ENCODE measurements at places on chromosomes 4 and X.
A peak's percentile ranks its signal among the peaks of the same experiment; 100 is the strongest.

DNA sequence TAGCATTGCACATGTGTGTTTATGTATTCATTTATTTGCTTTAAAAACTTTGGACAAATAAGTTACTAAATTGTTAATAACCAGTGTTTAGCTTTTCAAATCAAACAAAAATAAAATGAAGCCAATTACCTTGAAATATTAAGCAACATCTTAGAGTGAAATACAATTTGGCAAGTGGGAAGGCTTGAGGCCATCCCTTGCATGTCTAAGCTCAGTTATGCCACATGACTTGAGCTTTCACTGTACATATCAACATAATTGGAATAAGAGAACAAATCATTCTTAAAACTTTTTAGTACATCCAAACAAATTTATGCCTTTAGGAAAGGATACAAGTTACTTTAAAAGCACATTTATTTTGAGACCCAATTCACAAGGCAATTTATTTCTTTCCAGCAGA is 640.6 kb downstream of the SPRY1 start:
- no peak for DNase-seq

DNA sequence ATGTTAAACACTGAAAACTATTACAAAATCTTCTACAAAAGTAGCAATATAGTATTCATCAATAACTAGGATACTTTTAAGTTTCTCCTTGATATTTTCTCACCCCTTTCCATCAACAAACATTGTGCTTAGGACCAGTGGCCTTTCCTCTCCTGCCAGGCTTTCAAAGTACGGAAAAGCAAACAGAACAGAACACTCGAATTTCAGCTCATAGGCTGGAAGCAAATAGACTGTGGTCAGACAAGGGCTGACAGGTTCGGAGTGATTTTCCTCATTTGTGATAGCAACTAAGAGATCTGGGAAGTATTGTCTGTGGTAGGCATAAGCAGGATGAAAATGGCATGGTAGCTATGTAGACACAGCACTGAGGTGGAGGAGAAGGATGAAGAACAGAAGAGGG is 68.6 kb upstream of the SORBS2 start:
- DNase-seq: no peak

GRCh38 chr4:142281999-142282398 is 564.1 kb downstream of the INPP4B start:
- DNase-seq: no peak

- DNase-seq: no peak
Observed at GRCh38 chr4:4980621-4981230, 38.5 kb downstream of the CYTL1 start.

DNA sequence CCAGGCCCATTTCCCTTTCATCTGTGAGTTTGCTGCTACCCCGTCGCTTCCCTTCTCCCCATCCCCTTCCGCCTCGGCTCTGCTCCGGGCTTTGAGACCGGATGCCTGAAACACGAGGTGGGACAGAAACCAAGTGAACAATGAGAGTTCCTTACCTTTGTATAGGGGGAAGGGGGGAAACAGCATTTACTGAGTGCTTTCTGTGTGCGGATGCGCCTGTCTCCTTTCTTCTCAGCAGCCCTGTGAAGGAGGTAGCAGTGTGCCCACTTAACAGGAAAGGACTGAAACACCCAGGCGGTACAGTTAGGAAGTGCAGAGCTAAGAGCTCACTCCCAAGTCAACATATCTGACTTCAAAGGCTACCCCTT is 43.2 kb upstream of the TMSB15B start:
- peak; percentile 39 for DNase-seq

DNA sequence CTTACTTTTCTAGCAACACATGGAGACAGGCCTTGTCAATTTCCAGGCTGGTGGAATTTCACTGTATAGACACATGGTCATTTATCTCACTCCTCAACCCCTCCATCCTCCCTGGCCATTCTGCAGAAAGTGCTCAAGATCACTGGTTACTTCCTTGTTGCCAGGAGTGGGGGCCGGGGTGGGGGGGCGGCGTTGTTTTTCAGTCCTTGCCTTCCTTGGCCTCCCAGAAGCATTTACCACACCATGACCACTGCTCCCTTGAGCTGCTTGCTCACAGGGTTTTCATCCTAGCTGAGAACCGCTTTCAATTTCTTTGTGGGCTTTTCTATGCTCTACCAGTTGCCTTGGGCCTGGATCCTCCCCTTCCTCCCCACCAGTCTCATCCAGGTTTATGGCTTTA is 14.1 kb upstream of the BCOR start:
- no peak for DNase-seq

DNA sequence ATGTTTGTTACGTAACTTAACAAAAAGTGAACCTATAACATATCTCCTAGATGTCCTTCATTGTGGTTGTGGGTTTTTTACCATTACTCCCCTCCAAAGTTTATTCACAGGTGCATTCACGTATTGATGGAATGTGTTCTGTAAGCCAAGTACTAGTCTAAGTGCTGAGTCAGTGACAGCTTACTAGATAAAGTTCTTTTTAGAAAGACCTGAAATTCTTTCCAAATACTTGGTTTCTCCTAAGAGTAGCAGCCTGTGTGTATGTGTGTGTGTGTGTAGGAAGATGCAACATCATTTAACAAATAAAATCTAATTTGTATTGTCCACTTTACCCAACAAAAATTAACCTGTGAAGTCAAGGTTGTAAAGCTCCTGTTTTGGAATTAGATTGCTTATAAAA is 22.1 kb downstream of the NAP1L5 start:
- no peak for DNase-seq

GRCh38 chr4:163762741-163763140 is 268.3 kb downstream of the TMA16 start:
- no peak for DNase-seq

GRCh38 chr4:109078724-109079123 is 223.7 kb downstream of the COL25A1 start:
- DNase-seq: no peak

- DNase-seq: no peak
Observed at GRCh38 chrX:102672856-102673255, 21.6 kb downstream of the GPRASP1 start.

Data from germinal center (tissue), 1 donor.